ENCODE measurements at places on chromosomes 3 and 15. TPM values are rescaled to one million over a fixed set of nuclear protein-coding genes. Genes with fewer than 3 reads are reported as not detected.
A peak's percentile ranks its signal among the peaks of the same experiment; 100 is the strongest.

DNA sequence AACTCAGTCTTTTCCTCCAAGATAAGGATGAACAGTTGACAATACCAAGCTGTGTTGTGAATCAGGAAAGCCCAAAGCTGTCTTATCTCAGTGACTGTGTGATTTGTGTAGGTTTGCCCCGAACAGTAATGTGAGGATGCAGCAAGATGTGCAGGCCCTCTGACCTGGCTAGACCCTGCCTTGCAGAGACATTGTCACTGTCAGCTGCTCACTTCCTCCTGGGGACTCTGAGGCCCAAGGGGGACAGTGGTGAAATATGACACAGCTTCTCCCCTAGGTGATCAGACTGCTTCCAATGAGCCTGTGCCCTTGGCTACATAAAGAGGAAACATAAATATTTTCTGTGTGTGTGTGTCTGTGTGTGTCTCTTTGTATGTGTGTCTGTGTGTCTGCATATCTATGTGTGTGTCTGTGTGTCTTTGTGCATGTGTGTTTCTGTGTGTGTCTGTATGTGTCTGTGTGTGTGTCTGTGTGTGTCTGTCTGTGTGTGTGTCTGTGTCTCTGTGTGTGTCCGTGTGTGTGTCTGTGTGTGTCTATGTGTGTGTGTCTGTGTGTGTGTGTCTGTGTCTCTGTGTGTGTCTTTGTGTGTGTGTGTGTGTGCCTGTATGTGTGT is 21.7 kb downstream of the LRRK1 start:
- DNase-seq = no peak

DNA sequence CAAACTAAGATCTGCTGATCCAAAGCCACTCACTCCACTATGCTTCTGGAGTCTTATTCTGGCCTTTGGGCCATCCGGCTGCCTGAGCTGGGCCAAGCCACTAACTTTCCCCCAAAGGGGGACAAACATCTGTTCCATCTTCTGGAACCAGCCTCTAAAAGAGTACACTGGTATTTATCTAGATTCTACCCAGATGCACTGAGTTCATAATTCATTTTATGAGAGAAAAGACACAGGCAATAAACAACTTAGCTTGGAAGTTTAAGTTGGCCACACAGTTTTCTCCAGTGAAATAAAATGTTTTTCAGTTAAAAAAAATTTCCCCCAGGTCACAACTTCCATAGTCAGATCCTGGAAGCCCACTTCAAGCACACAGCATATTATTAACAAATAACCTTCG is 80.1 kb upstream of the ARHGEF3 start:
- no peak for DNase-seq

- no peak for DNase-seq
These were observed 11.5 kb downstream of the APH1B start for GRCh38 chr15:63288778-63289378.

GRCh38 chr3:57409471-57409870 is 117.0 kb upstream of the ASB14 start:
- DNase-seq = no peak

DNA sequence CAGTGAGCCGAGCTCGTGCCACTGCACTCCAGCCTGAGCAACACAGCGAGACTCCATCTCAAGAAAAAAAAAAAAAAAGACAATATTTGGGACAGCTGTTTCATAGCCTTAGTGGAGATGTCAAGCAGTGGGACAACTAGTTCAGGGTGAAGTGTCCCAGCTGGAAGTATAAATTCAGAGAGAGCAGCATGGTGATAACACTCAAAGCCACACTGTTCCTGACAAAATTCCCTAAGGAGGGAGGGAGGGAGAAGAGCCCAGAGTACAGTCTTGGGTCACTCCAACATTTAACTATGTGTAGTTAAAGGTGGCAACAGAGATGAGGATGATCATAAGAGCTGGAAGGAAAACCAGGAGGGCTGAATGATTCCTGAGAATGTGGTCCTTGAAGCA is 21.1 kb upstream of the IP6K2 start:
- no peak for DNase-seq

EFCAB12 gene
- 6.8 TPM for total RNA-seq

DNA sequence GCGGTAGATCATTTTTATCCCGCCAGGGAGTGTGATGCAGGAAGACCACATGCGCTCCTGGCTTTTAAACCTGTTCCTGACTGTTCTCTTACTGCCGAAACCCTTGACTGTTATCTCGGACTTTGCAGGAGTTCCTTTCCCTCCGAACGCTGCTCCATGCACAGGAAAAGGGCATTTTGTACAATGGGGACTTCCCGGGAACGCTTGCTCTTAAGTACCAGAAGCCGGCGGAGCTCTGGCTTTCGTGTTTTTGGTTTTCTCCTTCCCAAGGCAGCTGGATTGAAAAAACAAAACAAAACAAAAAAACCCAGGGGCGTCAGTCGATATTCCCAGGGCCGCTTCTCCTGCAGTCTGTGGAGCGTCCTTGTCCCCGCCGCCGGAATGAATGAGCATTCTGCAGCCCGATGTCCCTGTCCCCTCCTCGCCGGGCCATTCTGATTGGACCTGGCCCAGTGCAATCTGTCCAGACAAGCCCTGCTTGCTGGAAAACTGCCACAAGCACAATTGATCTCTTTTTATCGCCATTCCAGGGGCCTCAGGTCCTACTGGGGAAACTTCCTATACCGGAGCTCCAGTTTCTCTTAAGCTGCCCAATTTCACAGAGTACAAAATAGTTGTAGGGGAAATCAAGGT is 44.8 kb downstream of the SLC6A1 start:
- DNase-seq = no peak

DNA sequence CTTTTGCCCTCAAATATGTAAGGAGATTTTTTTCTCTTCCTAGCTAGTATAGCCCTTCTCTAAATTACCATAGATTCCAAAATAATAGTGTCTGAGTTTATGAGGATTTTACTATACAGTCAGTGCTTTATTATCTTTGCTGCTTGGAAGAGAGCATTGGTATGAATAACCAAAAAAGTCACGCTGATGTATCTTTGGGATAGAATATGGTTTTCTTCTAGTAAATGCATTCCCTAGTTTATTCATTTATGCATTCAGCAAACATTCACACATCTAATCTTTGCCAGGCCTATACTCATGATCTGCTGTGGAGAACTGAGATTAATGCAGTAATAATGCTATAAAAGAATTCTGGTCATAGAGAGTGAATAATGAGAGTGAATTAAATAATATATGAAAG is 225.3 kb upstream of the GOLGA6L4 start:
- DNase-seq = no peak

MAGEL2 gene
- total RNA-seq = 14.3 TPM

DNA sequence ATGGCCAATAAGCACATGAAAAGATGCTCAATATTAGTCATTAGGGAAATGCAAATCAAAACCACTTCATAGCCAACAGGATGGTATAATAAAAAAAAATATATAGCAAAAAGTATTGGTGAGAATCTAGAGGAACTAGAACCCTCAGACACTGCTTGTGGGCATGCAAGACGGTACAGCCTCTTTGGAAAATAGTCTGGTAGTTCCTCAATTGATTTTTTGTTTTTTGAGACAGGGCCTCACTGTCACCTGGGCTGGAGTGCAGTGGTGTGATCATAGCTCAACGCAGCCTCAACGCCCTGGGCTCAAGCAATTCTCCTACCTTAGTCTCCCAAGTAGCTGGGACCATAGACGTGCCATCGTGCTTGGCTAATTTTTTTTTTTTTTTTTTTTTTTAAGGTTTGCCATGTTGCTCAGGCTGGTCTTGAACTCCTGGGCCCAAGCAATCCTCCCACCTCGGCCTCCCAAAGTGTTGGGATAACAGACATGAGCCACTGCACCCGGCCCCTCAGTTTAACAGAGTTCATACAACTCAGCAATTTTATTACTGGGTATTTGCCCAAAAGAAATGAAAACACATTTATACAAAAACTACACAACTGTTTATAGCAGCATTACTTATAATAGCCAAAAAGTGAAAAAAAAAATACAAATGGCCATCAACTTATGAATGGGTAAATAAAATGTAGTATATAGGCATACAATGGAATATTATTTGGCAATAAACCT is 5.1 kb downstream of the PRC1 start:
- no peak for DNase-seq

- no peak for DNase-seq
These were observed 46.6 kb upstream of the ATP2B2 start for GRCh38 chr3:10551821-10552630.

- DNase-seq = no peak
These were observed 50.8 kb downstream of the RAB11A start for GRCh38 chr15:65920121-65920520.

DNA sequence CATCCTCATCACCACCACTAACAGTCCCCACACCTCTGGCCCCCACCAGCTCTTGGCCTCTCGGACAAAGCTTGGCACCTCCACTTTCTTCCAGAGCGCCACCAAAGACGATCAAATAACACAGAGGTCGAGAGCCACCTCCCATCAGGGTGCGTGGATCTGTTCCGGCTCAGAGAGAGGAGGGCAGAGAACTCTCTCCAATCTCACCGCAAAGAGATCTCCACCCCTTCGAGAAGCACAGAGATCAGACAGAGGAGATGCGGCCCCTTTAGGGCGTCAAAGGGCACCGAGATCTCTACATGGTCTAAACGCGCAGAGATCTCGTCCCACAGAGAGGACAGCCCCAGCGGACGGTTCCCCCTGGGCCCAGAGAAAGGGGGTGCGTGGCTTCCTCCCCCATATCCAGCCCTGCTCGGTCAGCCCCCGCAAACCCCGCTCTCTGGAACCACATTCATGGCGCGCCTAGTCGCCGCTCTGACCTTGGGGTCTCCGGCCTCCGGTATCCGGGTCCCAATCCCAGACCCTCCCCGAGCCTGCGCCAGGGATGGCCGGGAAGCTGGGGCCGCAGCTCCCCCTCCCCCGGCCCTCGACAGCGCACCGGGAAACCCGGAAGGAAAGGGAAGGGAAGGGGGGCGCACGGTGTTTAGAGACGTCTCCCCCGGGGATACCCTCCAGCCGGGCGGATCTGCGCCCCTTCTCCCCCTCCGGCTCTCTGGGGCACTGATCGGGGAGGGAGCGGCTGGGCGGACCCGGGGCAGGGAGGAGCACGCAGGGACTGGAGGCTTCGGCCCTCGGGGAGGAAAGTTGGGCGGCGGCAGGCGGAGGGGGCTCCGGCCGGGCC is 608 bp downstream of the SCN5A start:
- no peak for DNase-seq

- DNase-seq = peak; percentile 75
These were observed 3.6 kb downstream of the GALNT15 start for GRCh38 chr3:16177962-16178627.

FRMD5 gene
- 7.8 TPM for total RNA-seq

GRCh38 chr3:69737392-69737791 is 1.9 kb upstream of the MITF start:
- DNase-seq = no peak

NMD3 gene
- total RNA-seq = 48.3 TPM

DNA sequence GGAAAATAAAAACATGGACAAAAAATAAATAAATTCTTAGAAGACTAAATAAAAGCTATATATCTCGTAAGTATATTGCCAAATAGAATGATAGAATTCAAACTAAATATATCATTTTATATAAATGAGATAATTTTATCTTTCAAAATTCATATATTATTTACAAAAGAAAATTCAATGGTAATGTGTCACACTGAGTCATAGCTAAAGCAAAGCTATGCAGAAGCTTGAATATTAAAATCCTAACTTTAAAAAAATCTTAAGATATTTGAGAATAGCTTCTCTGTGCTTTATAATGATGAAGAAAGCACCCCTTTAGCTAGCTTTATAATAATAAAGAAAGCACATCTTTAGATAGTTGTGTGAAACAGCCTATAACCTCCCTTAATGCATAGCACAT is 1010.8 kb downstream of the OTOL1 start:
- DNase-seq = no peak

- no peak for DNase-seq
These were observed 553.1 kb upstream of the CBLB start for GRCh38 chr3:106421909-106422308.

- DNase-seq = no peak
These were observed 54.7 kb downstream of the LRRC28 start for GRCh38 chr15:99305761-99306505.

- DNase-seq = no peak
These were observed 27.0 kb downstream of the PGBD4 start for GRCh38 chr15:34128898-34129297.

- no peak for DNase-seq
These were observed 67.9 kb upstream of the TMEM115 start for GRCh38 chr3:50427217-50427616.

BLM gene
- total RNA-seq = 19.6 TPM

DNA sequence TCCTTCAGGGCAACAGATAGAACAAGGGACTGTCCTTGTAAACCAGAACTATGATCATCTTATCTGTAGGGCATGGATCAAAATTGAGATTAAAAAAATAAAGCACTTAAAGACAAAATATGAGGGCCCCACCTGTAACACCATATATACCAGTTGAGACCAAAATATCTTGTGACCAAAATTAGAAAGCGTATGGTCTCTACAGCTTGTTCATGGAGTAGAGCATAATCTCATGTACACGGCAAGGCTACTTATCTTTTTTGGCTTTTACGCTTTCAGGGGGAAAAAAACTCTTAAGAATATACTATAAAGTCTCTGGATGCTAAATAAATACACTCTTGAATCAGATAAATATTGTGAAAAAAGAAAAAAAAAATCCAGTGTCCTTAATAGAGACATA is 49.3 kb downstream of the ADAMTS9 start:
- no peak for DNase-seq

GRCh38 chr15:85026304-85027032 is 44.8 kb downstream of the PDE8A start:
- DNase-seq = no peak

CHRNA5 gene
- 8.1 TPM for total RNA-seq

- no peak for DNase-seq
These were observed 209.5 kb downstream of the SOX2 start for GRCh38 chr3:181921220-181921619.

GRCh38 chr15:90869140-90869541 is 753 bp downstream of the FURIN start:
- no peak for DNase-seq

TMCO5A gene
- not detected for total RNA-seq

- DNase-seq = no peak
These were observed 37.0 kb downstream of the APH1B start for GRCh38 chr15:63314409-63314808.

POLQ gene
- total RNA-seq = 9.6 TPM

IL17RC gene
- total RNA-seq = 13.4 TPM

GRCh38 chr3:82496890-82497560 is 735.6 kb upstream of the GBE1 start:
- no peak for DNase-seq

PLSCR2 gene
- 0.44 TPM for total RNA-seq

- no peak for DNase-seq
These were observed 113.1 kb upstream of the ABHD17C start for GRCh38 chr15:80581976-80582375.

- DNase-seq = no peak
These were observed 3.6 kb upstream of the CLDN16 start for GRCh38 chr3:190384309-190384756.

SYNPR gene
- total RNA-seq = 13.3 TPM

CYP11A1 gene
- total RNA-seq = 2.0 TPM

DNA sequence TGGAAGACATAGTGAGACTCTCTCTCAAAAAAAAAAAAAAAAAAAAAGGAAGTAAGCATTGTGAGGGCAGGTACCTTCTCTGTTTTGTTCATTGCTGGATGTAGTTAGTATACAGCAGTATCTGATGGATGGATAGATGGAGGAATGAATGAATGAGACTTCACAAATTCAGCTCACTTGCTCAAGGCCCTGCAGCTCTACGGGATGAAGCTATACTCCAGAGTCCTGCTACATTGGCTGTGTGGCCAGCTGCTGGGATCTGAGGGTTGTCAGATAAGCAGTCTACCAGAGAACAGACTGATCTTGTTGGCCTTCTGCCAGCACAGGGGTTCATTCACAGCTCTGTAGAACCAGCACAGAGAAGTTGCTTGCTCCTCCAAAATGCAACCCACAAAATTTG is 35.0 kb downstream of the MLH1 start:
- no peak for DNase-seq
